ENCODE measurements at places on chromosomes 5 and 9. TPM values are rescaled to one million over a fixed set of nuclear protein-coding genes. Genes with fewer than 3 reads are reported as not detected.

DNA sequence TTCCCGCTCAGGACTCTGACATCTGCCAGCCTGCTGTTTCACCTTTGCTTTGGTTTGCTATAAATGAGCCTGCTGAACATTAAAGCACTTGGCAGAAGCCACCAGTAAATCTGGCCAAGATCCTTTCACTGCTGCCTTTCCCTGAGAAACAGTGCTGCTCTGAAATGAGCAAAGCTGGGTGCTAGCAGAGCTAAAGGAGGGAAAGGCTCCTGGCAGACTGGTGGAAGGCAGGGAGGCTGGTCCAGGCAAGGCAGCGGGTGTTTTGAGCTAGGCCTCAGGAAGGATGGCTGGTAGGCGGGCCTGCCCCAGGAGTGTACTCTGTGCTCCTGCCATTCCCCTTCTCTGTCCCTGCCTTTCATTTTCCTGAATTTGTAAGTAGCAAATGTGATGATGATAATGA lies 52.5 kb upstream of the PTGS1 start:
- DNase-seq: peak; percentile 34

ENC1 gene
- 156 TPM for polyA plus RNA-seq

LMBRD2 gene
- 3.7 TPM for polyA plus RNA-seq

- no peak for DNase-seq
These were observed 19.1 kb upstream of the ADCY2 start for GRCh38 chr5:7376871-7377270.

GCNT4 gene
- 0.17 TPM for polyA plus RNA-seq

GRCh38 chr9:124869986-124870560 lies 8.1 kb downstream of the ARPC5L start:
- no peak for DNase-seq

DNA sequence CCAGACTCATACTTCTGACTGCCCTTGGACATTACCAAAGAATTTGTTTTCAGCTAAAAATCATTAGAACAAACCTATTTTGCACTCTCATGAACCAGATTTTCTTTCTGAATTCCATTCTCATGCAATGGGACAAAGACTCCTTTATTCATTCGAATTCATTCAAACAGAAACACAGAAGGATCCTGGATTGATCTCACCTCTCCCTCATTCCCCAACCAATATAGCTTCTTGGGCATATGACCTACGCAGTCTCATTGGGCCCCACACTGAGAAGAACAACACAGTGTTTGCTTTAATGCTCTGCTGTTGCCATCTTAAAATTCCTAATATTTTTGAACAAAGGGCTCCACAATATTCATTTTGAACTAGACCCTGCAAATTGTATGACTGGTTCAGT lies 392.4 kb downstream of the CTNND2 start:
- no peak for DNase-seq
